ENCODE measurements at places on chromosomes 7 and 10. TPM values are rescaled to one million over a fixed set of nuclear protein-coding genes. Genes with fewer than 3 reads are reported as not detected.

The AP5Z1 gene
- 74.6 TPM for total RNA-seq

The NEURL1 gene
- total RNA-seq, result 1.6 TPM

The PKD2L1 gene
- total RNA-seq, result not detected

GRCh38 chr7:96330193-96330592 is 8.3 kb upstream of the SLC25A13 start:
- DNase-seq, result no peak

- DNase-seq, result no peak
Measured at GRCh38 chr10:69884686-69885085, 83.0 kb downstream of the COL13A1 start.

The HTR7 gene
- not detected for total RNA-seq

The SDK1 gene
- total RNA-seq, result 0.20 TPM

Data from activated naive CD8-positive, alpha-beta T cell treated with anti-CD3 and anti-CD28 coated beads, Interleukin-2, amount 10 ng/mL, durations not matched to agents 7 days and 5 days (primary cell).